ENCODE measurements at places on chromosomes 7 and 10.

GRCh38 chr7:2507917-2508306 lies 11.7 kb upstream of the LFNG start:
- no peak for DNase-seq

DNA sequence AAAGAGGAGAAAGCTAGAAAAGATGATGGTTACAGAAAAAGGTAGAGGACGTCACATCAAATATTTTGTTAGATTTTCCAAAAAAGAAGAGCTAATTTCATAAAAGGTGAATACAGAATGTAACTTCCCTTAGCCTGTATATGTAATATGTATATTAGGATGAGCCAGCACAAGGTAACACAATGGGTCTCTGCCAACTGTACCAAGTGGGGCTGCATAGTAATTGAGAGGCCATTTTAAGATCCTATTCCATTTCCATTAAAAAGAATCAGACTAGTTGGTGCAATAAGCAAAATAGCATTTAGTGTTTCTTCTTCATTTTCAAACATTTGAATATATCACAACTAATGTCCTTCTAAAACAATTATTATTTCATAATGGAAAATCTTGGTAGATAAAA lies 134.6 kb downstream of the SEMA3A start:
- DNase-seq: no peak

- DNase-seq: peak; percentile 39
Measured at GRCh38 chr10:73965890-73966768, 31.8 kb upstream of the VCL start.

GRCh38 chr10:59829601-59830000 lies 76.3 kb upstream of the MRLN start:
- no peak for DNase-seq

- peak; percentile 82 for DNase-seq
Measured at GRCh38 chr7:27196287-27196767, 3.6 kb downstream of the HOXA13 start.

Measured in posterior cingulate gyrus (tissue), 11 donors.